Astrocyte (in vitro differentiated cells and primary cell): ENCODE measurements at places on chromosomes 16 and 17.

GRCh38 chr16:82509691-82510430 lies 116.9 kb upstream of the CDH13 start:
- peak; percentile 6 for DNase-seq

GRCh38 chr16:85398688-85399582 lies 214.2 kb upstream of the GSE1 start:
- no peak for DNase-seq

DNA sequence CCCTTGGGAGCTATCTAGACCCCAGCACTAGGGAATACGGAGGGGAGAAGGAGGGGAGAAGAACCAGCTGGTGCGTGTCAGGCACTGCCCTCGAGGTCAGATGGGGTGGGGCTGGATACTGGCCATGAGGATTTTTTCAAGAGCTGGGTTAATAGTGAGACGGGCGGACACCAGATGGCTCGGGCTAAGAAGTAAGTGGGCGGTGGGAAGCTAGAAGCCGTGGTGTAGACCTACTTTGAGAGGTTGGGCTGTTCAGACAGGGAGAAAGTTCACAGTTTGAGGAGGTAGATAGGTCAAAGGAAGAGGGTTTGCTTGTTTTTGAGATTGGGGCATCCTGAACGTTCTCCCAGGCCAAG lies 303.8 kb downstream of the SEC14L1 start:
- DNase-seq, result peak; percentile 41

DNA sequence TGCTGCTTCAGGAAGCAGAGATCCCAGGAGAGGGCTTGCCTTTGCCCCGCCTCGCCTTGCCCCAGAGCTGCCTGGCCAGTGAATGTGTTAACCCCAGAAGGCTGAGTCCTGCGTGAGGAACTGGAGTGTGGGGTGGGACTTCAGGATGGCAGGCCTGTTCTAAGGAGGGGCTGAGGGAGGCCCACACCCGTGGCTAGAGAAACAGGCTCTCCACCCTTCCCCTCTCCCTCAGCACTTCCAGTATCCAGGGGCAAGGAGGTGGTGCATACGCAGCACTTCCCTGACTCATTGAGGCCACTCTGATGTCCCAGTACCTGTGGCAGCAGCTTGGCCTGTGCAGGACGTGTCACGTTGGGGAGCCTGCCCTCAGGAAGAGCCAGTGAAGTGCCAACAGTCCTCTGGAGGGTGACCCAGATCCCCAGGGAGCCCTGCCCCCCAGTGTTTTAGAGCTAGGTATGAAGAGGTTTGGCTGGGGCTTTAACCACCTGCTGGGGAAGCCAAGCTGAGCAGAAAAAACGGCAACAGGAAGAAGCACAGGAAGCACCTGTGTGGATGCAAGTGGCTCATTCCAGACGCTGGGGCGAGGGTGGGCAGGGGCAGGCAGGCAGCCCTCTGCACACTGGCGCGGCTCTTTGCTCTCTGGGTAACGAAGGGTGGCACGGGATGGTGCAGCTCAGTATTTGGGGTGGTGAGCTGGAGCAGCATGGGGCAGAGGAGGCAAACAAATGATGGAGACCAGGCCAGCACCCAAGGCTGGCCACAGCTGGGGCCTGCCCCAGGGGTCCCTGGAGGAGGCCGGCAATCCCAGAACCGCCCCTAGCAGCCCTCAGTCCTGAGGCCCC lies 14.7 kb upstream of the CTCF start:
- DNase-seq, result no peak

- DNase-seq, result no peak
These were observed 428.4 kb upstream of the CDH5 start for GRCh38 chr16:65938083-65938482.

DNA sequence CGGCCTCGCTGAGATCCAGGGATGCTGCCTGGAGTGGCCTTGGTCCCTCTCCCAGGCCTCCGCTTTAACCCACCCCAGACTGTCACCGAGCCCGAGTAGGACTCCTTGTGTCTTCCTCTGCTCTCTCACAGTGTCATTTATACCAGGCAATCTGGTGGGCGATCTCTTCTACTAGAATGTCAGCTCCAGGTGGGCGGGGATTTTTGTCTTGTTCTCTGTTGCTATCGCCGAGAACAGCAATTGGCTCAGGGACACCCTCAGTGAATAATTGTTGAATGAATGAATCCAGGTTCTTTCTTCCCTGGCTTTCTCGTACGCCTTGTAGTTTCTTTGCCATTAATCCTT lies 591 bp downstream of the DHX38 start:
- DNase-seq, result no peak
